ENCODE measurements at places on chromosomes 1 and 21. TPM values are rescaled to one million over a fixed set of nuclear protein-coding genes. Genes with fewer than 3 reads are reported as not detected.

DNA sequence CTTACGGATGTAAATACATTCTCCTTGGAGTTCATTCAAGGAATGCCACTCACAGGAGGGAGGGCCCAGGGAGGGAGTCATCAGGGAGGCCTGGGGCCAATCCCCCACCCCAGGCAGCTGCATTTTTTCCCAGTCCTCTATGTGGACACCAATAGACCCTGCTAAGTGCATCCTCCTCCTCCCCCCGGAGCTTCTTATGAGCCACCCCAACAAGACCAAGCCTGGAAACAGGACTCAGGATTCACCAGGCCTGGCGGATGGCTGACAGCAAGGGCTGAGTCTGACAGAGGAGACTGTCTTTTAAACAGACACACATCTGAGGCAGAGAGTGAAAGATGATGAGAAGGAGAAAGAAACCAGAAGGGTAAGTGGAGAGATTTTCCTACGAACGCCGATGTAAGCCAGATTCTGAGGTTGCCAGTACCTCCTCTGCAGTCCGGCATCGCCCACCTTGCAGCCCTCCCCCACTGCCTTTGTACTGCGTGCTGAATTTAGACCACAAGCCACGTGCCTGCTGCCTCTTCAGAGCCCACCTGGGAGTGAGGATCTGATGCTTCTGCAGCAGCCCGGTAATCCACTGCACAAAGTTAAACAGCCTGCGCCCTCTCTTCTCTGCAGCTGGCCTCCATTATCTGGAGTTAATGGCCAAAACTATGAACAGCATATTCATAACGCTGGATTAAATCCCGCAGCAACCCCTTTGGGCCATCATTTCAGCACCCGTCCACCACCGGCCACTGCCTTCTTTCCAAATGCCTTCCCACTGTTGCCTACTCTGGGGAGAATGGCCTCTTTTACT, 17.6 kb upstream of the SFPQ start:
- DNase-seq = no peak

DNA sequence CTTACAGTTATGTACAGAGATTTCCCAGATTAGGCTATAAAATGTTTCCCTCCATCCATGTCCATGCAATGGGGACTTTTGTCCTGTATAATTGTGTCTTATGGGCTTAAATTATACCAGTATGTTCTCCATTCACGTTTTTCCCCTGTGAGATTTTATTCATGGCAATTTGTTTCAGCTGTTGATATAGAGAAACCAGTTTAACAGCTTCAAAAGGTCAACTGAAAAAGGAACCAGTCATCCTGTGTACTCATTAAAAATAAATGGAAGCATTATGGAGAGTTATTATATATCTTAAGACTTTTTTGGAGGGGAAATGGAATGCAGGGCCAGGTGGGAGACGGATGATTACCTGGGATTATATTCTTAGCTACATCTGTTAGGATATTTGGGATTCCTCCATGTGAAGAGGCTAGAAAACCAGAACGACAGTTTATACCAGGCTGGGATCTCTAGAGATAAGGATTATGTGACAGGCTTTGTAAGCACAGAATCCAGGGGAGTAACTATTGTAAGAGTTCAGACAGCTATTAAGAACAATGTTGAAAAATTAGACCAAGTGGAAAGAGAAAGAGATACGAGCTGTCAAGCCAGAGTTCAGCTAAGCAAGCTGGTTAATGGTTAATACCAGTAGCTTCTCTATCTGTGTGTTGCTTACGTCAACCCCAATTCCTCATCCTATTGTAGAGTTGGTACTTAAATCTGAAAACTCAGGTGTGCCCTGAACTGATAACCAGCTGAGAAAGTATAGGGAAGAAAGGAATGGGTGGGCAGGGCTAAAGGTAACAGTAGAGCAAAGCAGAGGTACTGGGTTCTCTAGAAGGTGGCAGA, 12.4 kb upstream of the ZNF697 start:
- no peak for DNase-seq

The LRRC53 gene
- not detected for total RNA-seq

DNA sequence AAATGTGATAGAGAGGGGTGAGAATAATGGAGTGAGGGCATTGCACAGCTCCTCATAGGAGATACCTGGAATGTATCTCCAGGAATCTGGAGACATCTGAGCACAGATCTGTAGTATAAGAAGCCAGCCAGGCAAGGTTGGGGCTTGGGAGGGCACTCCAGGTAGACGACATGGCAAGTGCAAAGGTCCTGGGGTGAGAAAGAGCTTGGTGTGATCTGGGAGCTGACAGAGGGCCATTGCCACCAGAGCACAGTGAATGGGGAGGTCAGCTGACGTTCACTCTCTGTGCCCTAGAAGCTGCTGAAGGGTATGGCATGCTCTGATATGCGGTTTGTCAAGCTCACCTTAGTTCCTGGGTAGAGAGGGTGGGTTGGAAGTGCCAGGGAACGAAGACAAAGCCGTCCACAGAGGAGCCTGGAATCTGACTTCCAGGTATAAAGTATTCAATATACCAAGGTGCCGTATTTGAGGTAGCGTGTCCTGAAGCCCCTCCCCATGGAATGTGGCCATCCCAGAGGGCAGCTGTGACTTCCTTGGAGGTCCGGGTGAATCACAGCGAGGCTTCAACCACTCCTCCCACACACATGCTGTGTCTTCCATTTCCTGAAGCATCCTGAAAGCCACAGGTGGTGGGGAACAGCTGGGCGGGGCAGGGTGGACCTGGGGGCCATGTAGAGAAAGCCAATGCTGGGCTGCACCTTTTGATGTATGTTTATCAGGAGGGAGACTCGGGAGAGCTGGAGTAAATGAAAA, 182.7 kb upstream of the KLHDC7A start:
- no peak for DNase-seq

GRCh38 chr1:54352755-54353154, 53.4 kb downstream of the SSBP3 start:
- DNase-seq = no peak

- peak; percentile 71 for DNase-seq
Measured at GRCh38 chr1:201535046-201535918, 3.6 kb upstream of the NAV1 start.

GRCh38 chr1:184563308-184563707, 176.5 kb downstream of the C1orf21 start:
- DNase-seq = peak; percentile 18

- no peak for DNase-seq
Measured at GRCh38 chr1:118366286-118366685, 181.3 kb upstream of the SPAG17 start.

The TRAPPC3 gene
- 78.2 TPM for total RNA-seq

- peak; percentile 49 for DNase-seq
Measured at GRCh38 chr1:21604208-21604957, 64.8 kb downstream of the RAP1GAP start.

- DNase-seq = no peak
Measured at GRCh38 chr1:162070094-162070748, 730 bp downstream of the NOS1AP start.

The RAP1GAP gene
- 0.96 TPM for total RNA-seq

- no peak for DNase-seq
Measured at GRCh38 chr1:230702934-230703678, 10.8 kb downstream of the AGT start.

DNA sequence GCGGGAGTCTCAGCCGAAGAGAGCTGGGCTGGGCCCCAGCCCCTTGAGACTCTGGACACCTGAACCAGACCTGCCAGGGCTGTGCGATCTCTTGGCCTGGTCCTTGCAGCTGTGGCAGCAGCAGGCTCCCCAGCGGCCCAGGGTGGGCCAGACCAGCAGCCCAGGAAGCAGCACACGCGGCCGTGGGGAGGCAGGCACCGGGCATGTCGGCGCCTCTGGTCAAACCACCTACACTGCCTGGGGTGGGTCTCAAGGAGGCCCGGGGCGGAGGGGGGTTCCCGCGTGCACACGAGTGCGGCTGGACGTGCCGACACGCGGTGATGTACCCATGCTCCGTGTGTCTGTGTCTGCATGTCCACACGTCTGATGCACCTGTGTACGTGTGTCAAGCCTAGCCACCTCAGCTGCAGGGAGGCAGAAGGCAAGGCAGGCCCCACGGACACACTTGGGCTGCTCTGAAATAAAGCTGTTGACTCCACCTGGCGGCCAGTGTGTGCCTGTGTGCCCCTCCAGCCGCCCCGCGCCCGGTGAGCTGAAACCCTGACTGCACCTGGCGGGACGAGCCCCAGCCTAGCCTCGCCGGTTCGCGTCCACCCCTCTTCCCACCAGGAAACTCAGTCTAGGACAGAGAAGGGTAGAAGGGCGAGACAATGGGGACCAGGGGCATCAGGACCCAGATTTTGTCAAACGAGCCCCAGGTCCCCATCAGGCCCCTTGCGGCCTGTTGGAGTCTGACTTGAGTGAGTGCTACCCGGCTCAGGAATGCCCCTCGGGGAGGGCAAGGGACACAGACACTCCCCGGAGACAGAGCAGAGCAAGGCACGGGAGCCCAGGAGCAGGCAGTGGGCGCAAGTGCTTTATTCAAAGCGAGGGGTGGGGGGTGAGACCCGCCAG, 11.6 kb downstream of the SCNN1D start:
- DNase-seq = peak; percentile 61

The GBP5 gene
- total RNA-seq = not detected

- peak; percentile 36 for DNase-seq
Measured at GRCh38 chr1:201468501-201468843, 516 bp downstream of the PHLDA3 start.

The PGLYRP4 gene
- total RNA-seq = not detected

The IFI44 gene
- total RNA-seq = 107 TPM

- no peak for DNase-seq
Measured at GRCh38 chr1:3207217-3207848, 138.3 kb downstream of the PRDM16 start.
